Activated CD4-positive, alpha-beta T cell treated with anti-CD3 and anti-CD28 coated beads, Interleukin-2, amount 50 U/mL, for 24 hours (primary cell): ENCODE measurements at places on chromosomes 13 and 19.
A peak's percentile ranks its signal among the peaks of the same experiment; 100 is the strongest.

DNA sequence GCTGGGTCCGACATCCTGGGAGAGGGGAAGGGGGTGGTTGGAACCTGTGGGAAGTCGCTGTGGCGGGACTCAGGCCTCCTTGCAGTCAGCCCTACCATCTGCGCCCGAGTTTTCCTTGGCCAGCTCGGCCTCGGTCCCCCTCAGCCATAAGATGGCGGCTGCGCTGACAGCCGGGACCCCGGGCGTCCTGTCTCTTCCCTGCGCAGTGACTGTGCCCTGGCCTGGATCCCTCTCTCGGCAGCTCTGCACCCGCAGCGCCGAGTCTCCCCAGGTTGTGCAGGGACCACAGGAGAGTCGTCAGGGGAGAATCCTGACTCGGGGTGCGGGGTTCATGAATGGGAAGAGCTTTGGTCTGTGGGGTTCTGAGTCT, 345 bp downstream of the ZNF257 start:
- peak; percentile 3 for DNase-seq

DNA sequence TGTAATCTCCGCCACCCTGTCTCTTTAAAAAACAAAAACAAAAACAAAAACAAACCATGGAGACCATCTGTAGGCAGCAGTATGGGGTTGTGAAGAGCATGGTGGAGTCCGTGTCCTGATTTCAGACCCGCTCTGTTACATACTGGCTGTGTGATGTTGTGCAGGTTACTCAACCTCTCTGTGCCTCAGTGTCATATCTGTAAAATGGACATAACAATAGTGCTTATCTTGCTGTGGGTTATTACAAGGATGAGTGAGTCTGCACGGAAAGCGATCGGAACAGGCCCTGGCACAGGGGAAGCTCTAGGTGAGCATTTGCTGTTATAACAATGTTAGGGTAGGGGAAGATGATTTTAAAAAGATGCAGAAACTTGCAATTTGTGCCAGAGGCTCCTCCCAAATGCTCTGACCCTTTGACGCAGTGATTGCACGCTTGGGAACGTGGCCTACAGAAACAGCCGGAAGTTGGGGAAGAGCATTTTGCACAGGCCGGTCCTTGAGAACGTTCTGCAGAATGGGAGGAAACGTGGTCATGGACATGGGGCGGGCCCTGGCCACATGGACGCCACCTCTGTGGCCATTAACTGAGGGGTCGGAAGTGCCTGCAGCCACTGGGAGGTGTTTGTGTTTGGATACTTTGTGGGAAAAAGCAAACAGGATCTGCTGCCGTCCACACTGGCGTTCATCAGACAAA, 15.7 kb upstream of the SELENOW start:
- no peak for DNase-seq

- no peak for DNase-seq
Measured at GRCh38 chr13:18949489-18949761, 232.2 kb downstream of the TUBA3C start.

GRCh38 chr19:44747739-44748425, 626 bp upstream of the BCL3 start:
- no peak for DNase-seq

DNA sequence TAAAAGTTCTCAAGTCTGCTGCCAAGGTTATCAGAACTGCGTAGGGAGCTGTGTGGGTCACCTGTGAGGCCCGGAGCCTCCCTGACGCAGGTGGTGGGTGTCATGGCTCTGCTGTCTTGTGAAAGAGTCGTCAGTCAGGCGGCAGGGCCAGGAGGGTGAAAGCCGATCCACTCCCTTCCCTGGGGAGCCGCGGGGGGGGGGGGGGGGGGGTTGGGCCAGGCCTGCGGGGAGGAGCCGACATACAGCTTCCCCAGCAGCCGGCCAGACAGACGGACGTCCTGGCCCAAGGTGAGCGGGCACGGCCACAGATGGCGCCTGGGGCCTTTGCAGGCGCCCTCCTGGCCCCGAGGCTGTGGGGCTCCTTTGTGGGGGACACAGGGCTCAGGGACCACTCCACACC, 12.4 kb downstream of the SBNO2 start:
- no peak for DNase-seq
